ENCODE measurements at places on chromosomes 13 and 19. TPM values are rescaled to one million over a fixed set of nuclear protein-coding genes. Genes with fewer than 3 reads are reported as not detected.

The ERICH4 gene
- total RNA-seq: not detected

The MAST3 gene
- total RNA-seq: 1.9 TPM

The ZNF836 gene
- total RNA-seq: 0.52 TPM

The CIC gene
- total RNA-seq: 56.8 TPM

The CGB5 gene
- total RNA-seq: 0.84 TPM

The ANKRD10 gene
- total RNA-seq: 43.8 TPM

The IGFL2 gene
- 0.50 TPM for total RNA-seq

The SH2D3A gene
- 16.9 TPM for total RNA-seq

The CYP4F12 gene
- 2.3 TPM for total RNA-seq

The NFIC gene
- total RNA-seq: 48.4 TPM

The SYDE1 gene
- 16.0 TPM for total RNA-seq

The ATXN8OS gene
- total RNA-seq: not detected

The ZNF776 gene
- total RNA-seq: 4.6 TPM

The GPR4 gene
- total RNA-seq: 0.44 TPM

The GRK1 gene
- not detected for total RNA-seq

The EBI3 gene
- 4.8 TPM for total RNA-seq

The CLDND2 gene
- total RNA-seq: 12.6 TPM

The GPR12 gene
- not detected for total RNA-seq

The ZNF724 gene
- 0.26 TPM for total RNA-seq

The GPI gene
- 727 TPM for total RNA-seq

The TEX29 gene
- not detected for total RNA-seq

The LGI4 gene
- not detected for total RNA-seq

The ZNF177 gene
- 0.74 TPM for total RNA-seq

The KLK4 gene
- 0.41 TPM for total RNA-seq

The LILRB2 gene
- total RNA-seq: 0.14 TPM

The EIF3K gene
- total RNA-seq: 694 TPM

The SUCLA2 gene
- total RNA-seq: 24.7 TPM

The CRB3 gene
- total RNA-seq: 5.4 TPM

The C13orf46 gene
- total RNA-seq: not detected

The FUZ gene
- total RNA-seq: 9.3 TPM

Data from A549 treated with ZK216348 at 1 μM for 4 hours (cell line).